ENCODE measurements at places on chromosomes 3 and 15.

GRCh38 chr3:82103241-82103640 lies 341.8 kb upstream of the GBE1 start:
- DNase-seq = no peak

GRCh38 chr3:144364737-144365136 lies 393.1 kb downstream of the DIPK2A start:
- DNase-seq = no peak

- no peak for DNase-seq
Observed at GRCh38 chr3:11304175-11304574, 32.0 kb downstream of the ATG7 start.

DNA sequence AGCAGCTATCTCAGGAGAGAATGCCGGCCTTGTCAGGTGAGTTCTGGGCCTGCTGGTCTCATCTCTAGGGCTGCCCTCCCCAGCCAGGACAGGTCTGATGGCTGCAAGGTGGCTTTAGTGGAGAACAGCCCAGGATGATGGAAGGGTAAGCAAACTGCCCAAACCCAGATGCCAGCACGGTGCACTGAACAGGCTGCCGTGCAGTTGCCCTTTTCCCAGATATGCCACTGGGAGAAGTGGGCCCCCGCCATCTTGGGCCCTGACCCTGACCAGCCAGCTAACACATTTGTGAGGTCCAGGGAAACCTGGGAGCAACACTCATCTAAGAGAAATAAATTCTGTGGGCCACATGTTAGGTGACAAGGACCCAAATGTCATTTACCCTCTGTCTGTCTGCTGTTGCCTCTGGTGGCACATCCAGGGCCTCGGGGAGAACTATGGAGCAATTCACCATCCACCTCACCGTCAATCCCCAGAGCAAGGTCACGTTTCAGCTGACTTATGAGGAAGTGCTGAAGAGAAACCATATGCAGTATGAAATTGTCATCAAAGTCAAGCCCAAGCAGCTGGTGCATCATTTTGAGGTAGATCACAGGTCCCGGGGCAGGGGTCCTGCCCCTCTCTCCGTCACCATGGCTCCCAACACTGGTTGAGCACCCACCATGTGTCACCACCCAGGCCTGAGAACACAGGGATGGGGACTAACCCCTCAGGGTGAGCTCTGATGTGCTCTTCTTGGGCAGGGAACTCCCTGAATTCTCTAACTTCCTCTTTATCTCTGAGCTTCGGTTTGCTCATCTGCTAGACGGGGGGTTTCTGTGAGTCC lies 1.8 kb downstream of the ITIH1 start:
- DNase-seq = no peak

DNA sequence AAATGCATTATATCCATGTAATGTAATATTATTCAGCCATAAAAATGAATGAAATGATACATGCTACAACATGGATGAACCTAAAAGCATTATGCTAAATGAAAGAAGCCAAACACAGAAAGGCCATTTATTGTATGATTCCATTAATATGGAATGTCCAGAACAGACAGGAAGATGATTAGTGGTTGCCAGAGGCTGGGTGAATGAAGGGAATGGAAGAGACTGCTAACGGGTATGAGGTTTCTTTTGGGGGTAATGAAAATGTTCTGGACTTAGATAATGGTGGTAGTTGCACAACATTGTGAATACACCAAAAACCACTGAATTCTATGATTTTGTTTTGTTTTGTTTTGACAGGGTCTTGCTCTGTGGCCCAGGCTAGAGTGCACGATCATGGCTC lies 61.6 kb upstream of the MAP4 start:
- no peak for DNase-seq

- no peak for DNase-seq
Observed at GRCh38 chr3:57840473-57840872, 84.4 kb downstream of the SLMAP start.

GRCh38 chr3:157981819-157982218 lies 124.4 kb downstream of the SHOX2 start:
- DNase-seq = no peak

GRCh38 chr3:23594894-23595670 lies 210.7 kb upstream of the UBE2E1 start:
- no peak for DNase-seq

GRCh38 chr3:183491923-183492848 lies 63.3 kb downstream of the KLHL6 start:
- no peak for DNase-seq

DNA sequence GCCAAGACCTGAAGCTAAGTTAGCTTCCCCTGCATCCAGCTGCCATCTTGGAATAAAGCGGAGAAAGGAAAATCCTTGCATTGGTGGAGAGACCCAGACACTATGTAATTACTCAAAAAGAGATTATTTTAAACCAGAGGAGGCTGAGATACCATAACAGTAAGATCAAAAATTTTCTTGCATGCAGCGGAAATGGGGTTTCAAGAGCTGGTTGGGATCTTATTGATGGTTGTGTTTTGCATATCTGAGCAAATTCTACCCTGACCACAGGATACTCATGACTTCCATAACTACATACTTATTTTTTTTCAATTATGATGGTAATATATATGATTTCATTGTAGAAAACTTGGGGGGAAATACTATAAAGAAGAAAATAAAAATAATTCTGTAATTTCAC lies 17.5 kb downstream of the TMEM158 start:
- no peak for DNase-seq

GRCh38 chr3:132343018-132343612 lies 25.9 kb downstream of the ACP3 start:
- no peak for DNase-seq

DNA sequence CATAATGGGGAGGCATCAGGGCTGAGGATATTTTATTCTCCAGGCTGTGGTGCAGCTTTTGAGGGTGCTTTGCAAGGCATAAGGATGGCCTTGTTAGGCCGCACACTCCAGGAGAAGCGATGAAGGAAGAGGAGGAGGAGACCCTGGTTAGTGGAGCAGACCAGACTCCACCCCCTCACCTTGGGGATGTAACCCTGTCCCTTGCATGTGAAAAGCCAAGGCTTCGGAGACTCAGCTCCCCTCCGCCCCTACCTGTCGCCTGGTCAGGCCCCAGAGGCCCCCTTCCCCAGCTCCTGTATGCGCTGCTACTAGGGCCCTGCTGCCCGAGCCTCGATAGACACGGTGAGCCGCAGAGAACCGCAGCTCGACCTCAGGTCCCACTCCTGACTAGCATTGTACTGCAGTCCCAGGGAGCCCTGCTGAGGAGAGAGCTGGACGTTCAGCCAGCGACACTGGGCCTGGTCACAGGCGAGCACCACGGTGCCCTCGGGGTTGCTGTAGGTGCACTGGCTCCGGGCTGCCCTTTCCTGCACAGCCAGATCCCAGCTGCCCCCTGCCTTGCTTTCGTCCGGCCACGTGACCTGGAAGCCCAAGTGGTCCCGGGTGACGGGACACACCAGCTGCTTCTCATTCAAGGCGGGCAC lies 10.2 kb downstream of the CPN2 start:
- DNase-seq = no peak

DNA sequence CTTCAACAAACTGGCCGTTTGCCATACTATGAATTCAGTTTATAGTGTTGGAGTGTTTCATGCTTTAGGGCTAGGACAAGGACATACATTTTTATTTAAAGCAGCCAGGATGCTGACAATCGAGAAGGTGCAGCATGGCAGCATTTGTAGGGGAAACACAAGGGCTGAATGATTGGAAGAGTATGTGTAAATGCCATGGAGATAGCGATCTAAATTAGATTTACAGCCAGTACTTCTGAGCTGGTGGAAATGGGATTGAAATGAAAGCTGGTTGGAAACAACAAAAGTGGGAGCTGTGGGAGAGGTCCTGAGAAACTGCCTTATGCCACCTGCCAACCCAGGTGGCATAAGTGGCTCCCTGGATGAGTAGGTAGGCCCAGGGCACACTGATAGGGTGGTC lies 209.9 kb upstream of the MRPL3 start:
- no peak for DNase-seq

DNA sequence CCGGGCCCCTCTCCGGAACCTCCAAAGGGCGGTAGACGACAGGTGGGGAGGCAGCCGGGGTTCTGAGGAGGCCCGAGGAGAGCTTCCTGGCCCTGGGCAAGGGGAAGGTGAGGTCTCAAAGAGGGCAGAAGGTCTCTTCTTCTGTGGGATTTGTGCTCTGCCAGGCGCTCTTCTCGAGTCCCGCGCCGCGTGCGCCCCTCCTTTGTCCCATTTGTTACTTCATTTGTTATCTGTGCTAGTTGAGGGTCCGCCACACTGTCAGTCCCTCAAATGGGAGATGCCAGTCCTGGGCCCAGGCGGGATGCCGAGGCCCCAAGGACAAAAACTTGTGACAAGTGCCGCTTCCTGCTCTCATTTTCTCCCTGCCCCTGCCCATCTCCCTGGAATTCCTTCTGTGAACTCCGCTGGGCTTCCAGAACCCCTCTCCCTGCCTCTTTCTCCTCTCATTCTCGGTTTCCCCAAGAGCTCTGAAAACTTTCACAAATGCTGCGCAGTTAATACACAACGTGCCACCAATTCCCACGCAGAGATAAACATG lies 1.5 kb downstream of the ST8SIA2 start:
- no peak for DNase-seq

DNA sequence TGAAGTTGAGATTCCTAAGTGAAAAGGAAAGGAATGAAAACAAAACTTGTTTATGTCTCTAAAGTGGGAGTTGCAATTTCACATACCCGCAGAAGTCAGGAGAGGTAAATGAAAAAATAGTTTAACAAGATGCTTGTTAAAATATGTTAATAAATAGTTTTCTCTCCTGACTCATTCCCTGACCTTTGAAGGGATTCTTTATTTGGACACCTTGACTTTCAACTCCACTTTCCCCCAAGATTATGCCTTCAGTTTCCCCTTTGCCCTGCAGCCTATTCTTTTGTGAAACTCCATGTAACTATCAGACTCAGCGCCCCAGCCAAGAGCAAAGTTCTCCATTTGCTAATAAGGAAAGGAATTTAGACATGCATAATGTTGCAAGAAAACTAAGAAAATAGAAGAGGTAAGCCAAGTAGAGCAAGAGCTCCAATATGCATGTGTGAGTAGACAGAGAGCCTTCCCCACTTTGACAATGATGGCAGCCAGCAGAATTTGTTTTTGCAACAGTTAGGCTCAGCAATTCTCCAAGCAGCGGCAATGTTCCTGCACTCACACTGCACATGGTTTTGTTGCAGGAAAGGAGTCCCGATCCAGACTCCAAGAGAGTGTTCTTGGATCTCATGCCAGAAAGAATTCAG lies 61.2 kb downstream of the CD200 start:
- DNase-seq = no peak

GRCh38 chr3:42875325-42876151 lies at the start of gene CYP8B1:
TSS of gene CYP8B1 (minus strand) at chr3:42875879. CDS start at chr3:42875816, 63 bp downstream.
- DNase-seq = no peak

DNA sequence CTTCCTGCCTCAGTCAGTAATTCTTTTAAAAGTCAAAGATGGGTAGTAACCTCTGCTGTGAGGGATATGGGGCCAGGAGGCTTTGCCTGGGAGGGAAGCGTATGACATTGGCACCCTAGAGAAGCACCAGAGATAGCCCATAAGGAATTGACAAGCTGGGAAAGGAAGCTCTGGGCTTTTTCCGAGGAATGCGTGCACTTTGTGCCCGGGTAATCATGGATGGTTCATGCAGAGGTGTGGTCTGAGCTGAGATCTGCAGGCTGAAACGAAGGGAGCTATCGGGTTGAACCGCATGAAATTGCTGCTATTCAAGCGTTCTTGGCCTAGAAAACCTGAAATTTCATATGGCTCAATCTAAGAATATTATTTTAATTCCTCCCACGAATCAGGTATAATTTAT lies 127.7 kb upstream of the TLE3 start:
- DNase-seq = no peak

GRCh38 chr3:160826991-160827390 lies 71.0 kb downstream of the PPM1L start:
- DNase-seq = no peak

GRCh38 chr3:184726497-184726896 lies 14.6 kb upstream of the MAGEF1 start:
- no peak for DNase-seq

GRCh38 chr3:156705761-156706616 lies 31.6 kb downstream of the TIPARP start:
- DNase-seq = no peak

GRCh38 chr15:92102395-92102755 lies 248.9 kb downstream of the SLCO3A1 start:
- no peak for DNase-seq

All from naive thymus-derived CD8-positive, alpha-beta T cell (primary cell).